ENCODE measurements at places on chromosomes 1 and 21. TPM values are rescaled to one million over a fixed set of nuclear protein-coding genes. Genes with fewer than 3 reads are reported as not detected.

The RHD gene
- total RNA-seq: not detected

GRCh38 chr1:164587617-164588501 lies 28.9 kb downstream of the PBX1 start:
- DNase-seq: no peak

DNA sequence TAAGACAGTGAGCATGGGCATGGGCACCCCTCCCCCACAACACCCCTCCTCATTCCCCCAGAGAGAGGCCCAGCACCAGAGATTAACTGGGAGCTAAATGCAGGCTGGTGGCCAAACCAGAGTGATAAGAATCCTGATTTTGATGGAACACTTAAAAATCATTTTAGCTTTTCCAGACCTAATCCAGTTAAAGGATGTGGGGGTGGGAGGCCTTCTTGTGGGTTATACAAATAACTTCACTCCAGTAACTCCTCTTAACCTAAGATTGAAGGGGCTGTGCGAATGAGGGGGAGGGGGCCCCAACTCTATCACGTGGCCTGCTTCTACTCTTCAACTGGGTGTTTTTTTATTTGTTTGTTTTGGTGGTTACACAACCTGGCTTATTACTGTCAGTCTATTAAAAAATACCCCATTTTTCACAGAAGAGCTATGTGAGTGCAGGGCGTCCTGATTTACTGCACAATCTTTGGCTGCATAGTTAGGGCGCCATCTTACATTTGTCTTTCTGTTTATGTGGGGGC lies 398.1 kb upstream of the LYPLAL1 start:
- DNase-seq: no peak

The C1orf185 gene
- not detected for total RNA-seq

- no peak for DNase-seq
These were observed 9.8 kb upstream of the CR1 start for GRCh38 chr1:207486198-207486597.

The MYOC gene
- not detected for total RNA-seq

GRCh38 chr1:67588178-67588855 lies 96.7 kb upstream of the GADD45A start:
- DNase-seq: no peak

DNA sequence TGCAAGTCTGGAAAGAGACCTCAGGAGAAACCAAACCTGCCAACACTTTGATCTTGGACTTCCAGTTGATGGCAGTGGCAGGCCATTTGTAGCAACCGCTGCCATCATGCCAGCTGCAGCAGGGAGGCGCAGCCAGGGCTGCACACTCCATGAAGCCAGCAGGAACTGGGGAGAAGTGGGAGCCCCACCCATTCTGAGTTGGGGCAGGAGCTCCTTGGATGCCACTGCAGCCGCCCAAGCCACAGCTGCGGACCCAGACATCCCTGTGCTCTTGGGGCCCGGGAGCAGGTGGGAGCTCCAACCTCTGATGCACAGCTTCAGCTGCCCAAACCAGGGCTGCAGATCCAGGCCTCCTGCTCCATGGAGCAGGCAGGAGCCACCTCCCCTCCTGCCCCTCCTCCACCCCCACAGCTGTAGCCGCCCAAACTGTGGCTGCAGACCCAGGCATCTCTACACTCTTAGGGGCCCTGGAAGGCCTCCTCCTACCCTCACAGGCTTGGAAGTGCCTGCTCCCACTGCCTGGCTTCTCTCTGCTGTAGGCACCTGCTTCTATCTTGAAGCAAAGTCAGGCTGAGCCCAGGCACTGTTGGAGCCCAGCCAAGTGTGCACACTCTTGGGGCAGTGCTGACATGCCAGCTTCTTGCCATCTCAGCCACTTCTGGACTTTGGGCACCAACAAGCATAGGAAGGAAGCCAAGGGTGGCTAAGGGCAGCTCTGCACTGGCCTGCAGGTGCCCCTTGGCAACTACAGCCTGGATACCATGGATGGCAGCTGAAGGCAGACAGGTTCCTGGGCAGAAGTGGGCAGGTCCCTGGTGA lies 20.0 kb upstream of the DISP1 start:
- DNase-seq: no peak

The SPATA21 gene
- not detected for total RNA-seq

DNA sequence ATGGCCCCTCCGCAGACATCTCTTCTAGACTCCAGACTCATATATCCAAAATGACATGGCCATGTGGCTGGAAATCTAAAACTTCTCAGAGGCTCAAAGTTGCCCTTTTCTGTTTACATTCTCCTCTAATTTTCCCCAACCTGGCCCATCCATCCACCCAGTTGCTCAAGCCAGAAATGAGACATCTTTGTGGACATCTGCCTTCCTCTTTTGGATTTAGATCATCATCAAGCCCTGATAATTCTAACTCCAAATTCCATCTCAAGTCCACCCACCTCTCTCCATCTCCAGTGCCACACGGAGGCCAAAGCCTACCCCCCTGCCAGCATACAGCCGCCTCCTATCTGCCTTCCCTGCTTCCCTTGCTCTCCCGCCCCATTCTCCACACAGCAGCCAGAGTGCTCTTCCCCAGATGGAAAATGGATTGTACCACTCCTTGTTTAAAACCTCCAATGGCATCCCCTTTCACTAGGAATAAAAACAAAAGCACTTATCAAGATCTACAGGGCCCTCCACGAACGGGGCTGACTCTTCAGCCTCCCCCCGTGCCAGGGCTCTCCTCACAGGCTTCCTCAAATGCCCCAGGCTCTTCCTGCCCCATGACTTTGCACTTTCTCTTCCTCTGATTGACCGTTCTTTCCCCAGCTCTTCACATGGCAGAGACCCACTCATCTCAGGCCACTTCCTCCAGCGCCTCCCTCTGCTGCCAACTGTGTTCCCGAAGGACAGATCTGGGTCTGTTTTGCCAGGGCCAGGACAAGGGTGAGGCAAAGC lies 40.1 kb downstream of the SYT6 start:
- DNase-seq: no peak

DNA sequence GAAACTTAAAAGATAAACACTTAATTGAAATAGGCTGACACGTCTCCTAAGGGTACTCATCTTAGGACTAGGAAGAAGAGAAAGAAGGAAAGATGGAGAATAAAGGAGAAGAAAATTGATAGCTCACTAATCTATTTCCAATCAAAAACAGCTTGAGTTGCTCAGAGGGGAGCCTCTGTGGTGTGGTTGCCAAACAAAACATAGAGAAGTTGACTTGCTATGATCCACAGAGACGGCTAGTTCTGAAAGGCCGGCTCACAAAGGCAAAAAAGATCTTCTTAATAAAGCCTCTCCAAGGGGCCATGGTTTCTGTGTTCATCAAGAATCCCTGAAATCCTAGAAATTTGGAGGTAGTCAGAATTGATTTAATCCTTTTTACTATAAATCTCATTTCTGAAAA lies 644.1 kb downstream of the LMO4 start:
- DNase-seq: no peak

DNA sequence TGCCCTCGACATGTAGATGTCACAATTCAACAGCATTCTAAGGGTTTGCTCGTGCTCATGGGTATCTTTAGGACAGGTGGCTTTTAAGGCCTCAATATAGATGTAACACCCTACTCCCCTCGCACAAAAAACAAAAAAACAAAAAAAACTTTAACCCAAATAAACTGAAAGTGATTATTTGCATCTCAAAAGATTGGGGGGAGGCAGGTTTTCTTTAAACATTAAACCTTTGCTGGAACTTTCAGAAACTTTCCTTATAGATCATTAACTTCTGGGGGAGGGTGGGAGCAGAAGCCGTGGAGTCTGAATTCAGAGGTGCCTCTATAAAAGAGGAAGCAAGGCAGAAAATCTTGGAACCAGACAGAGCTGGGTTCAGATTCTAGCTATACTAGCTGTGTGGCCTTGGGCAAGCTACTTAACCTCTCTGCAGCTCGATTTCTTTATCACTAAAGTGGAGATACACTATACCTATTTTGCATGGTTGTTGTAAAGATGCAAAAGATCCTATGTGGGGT lies 3.2 kb upstream of the KIAA1614 start:
- no peak for DNase-seq

GRCh38 chr1:11731691-11732283 lies 4.1 kb upstream of the AGTRAP start:
- no peak for DNase-seq

- no peak for DNase-seq
These were observed 19.7 kb upstream of the SFT2D2 start for GRCh38 chr1:168206111-168206510.

DNA sequence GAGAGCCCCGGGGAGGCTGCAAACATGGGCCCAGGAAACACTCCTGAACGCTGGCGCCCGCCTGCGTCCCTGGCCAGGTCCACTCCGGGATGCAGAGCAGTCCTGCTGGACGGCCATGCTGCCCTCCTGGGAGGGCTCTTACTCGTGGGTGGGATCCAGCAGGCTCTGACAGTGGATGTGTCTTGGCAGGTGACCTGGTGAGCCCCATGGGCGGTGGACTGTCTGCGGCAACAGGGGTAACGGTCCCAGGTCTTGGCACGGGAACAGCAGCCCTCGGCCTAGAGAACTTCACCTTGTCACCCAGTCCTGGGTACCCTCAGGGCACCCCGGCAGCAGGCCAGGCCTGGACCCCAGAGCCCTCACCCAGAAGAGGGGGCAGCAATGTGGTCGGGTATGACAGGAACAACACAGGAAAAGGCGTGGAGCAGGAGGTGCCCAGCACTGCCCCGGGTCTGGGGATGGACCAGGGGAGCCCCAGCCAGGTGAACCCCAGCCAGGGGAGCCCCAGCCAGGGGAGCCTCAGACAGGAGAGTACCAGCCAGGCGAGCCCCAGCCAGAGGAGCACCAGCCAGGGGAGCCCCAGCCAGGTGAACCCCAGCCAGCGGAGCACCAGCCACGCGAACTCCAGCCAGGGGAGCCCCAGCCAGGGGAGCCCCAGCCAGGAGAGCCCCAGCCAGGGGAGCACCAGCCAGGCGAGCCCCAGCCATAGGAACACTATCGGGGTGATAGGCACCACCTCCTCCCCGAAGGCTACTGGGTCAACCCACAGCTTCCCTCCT lies 39.8 kb downstream of the UMODL1 start:
- DNase-seq: no peak

The ADAM30 gene
- not detected for total RNA-seq

The ASPM gene
- 19.2 TPM for total RNA-seq

The FAM177B gene
- not detected for total RNA-seq

The SYTL1 gene
- 24.2 TPM for total RNA-seq

DNA sequence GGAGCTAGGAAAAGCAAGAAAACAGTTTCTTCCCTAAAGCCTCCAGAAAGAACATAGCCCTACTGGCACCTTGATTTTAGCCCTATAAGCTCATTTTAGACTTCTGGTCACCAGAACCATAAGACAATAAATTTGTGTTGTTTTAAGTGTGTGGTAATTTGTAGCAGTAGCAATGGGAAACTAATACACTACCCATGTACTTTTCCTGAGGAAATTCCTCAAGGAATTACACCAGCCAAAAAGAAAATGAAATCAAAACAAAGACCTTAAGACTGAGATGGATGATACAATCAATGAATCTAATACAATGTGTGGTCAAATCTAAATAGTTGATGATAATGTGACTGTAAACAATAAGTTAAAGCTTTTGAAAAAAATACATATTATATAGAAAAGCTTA lies 11.8 kb downstream of the VAMP4 start:
- no peak for DNase-seq

DNA sequence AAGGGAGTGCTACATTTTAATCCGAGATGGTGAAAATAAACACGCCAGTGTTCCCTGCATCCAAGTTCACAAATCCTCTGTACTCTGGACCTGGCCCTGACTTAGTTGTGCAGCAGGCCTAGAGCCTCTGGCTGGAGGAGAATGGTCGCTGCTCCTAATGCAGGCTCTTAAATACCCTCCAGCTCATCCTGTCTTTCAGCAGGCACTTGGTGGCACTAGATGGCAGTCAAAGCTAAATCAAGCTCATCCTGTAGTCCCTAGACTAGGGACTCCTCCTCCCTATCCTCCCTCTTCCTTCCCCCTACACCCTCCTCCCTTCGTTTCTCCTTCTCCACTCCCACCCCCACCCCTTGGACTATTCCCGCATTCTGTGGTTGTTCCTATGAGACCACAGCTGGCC lies 41.6 kb upstream of the MTR start:
- DNase-seq: no peak

The C1orf226 gene
- not detected for total RNA-seq

The PCSK9 gene
- total RNA-seq: not detected

DNA sequence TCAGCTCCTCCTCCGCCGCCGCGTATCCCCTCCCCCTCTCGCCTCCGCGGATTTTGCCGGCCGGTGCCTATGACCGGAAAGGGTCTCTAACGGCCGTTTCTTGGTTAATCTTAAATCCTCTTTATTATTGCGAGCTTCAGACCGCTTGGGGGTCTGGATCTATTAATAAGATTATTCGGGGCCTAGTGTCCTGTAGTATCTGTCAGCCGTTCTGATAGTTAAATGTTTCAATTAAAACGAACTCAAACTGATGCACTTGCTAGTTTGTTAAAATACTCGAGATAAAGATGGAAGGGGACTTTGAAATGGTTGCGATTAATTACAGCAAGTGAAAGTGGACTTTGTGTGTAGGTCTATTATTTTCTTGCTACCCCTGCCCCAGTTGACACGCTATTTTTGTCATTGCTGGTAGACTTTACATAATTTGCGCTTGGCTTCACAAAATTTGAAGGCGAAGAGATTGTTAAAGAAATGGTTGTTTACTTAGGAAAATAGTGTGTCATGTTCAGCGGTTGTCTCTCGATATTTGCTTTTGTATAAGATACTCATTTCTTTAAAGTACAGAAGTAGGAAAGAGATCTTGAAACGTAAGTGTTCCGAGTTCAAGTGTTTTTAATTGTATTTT lies 779 bp downstream of the SON start:
- peak; percentile 74 for DNase-seq

- DNase-seq: no peak
These were observed 52.5 kb downstream of the ATP2B4 start for GRCh38 chr1:203678943-203679661.

GRCh38 chr1:62954758-62955157 lies 170.8 kb downstream of the ATG4C start:
- DNase-seq: no peak

The LIN28A gene
- total RNA-seq: not detected

The GJB5 gene
- total RNA-seq: not detected

DNA sequence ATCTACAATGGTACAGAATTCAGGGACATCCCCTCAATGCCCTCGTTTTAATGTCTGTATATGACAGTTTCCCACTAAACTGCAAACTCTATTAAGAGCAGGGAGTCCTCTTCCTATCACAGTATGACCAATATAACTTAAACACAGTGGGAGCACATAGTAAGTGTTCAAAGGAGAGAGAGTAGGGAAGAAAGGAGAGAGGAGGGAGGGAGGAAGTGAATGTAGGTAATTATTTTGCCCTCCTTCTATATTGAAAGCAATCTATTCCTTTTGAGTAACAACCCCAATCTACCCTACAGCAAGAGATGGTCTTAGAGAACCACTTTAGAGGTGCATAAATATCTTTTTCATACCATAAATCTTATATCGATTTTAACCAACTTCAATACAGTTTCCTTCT lies 121.4 kb downstream of the MRPL39 start:
- no peak for DNase-seq

All from CD8-positive, alpha-beta memory T cell (primary cell).